ENCODE measurements at places on chromosomes 16 and 17.

GRCh38 chr17:12765548-12765947, 23.8 kb upstream of the ARHGAP44 start:
- DNase-seq = no peak

DNA sequence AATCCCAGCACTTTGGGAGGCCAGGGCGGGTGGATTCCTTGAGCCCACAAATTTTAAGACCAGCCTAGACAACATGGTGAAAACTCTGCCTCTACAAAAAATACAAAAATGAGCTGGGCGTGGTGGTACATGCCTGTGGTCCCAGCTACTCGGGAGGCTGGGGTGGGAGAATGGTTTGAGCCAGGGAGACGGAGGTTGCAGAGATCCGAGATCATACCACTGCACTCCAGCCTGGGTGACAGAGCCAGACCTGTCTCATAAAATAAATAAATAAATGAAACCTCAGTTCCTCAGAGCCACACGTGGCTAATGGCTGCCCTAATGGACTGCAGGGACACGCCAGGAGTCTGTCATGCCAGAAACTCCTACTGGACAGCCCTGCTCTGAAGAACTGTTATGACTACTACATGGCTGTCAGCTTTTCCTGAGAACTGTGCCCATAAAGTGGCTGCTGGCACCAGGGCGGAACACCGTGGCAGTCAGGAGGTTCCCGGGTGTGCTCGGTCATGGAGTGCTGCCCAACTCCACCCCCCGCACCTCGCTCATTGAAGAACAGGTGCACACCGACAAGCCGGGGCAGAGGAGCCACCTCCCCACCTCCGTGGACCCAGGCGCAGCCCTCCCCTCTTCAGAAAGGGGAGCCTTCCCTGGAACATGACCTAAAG, 4.3 kb downstream of the TMEM11 start:
- DNase-seq = no peak

GRCh38 chr17:72578817-72579470, 458.1 kb downstream of the SOX9 start:
- DNase-seq = no peak

GRCh38 chr16:28491230-28491969, 474 bp downstream of the CLN3 start:
- no peak for DNase-seq

DNA sequence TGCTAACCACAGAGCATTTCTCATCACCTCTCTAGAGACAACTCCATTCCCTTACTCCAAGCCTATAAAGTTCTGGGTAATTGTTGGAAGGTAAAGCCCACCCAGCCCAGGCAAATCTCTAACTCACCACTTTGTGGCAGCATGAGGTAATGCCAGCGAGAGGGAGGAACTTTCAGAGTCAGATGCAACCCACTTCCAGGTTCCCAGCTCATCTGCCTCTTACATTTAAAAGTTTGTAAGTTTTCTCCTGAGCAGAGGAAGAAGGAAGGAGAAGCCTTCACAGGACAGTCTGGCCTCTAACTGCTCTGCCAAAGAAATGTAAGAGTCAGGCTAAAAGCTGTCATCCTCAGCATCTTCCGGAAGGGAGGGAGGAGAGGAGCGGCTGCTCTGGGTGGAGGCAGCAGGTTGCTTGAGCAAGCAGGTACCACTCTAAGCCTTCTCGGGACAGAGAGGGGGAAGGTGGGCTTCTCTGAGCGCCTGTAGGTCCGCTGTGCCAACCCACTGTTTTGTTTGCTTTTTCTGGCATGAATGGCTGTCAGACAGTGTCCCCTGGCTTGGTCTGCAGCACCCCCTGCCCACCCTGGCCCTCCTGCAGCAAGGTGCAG, 1.0 kb downstream of the ZNF319 start:
- no peak for DNase-seq

DNA sequence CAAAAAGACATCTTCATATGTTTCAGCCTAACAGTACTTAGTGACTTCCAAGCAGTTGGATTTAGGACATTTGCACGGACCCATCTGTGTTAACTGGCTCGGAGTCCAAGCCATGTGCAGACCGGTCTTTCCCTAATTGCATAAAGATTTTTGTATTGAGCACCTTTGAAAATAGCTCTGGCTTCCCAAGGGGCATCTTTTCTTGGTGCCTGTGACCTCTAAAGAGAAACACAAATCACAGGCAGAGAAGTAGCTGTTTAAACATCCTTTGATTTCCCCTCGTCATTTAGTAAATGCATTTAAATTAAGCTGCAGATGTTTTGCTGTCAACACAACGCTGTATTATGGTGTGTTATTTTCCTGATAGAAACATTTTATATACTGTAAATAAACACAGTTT, 288.2 kb upstream of the SALL1 start:
- no peak for DNase-seq

- DNase-seq = no peak
Measured at GRCh38 chr16:59591480-59591879, 857.4 kb upstream of the GOT2 start.

GRCh38 chr17:66429680-66430079, 127.3 kb downstream of the PRKCA start:
- no peak for DNase-seq

GRCh38 chr17:81551458-81552243, 502 bp downstream of the FAAP100 start:
- no peak for DNase-seq

- DNase-seq = peak; percentile 21
Measured at GRCh38 chr17:36703860-36704266, 102.5 kb downstream of the MRM1 start.

DNA sequence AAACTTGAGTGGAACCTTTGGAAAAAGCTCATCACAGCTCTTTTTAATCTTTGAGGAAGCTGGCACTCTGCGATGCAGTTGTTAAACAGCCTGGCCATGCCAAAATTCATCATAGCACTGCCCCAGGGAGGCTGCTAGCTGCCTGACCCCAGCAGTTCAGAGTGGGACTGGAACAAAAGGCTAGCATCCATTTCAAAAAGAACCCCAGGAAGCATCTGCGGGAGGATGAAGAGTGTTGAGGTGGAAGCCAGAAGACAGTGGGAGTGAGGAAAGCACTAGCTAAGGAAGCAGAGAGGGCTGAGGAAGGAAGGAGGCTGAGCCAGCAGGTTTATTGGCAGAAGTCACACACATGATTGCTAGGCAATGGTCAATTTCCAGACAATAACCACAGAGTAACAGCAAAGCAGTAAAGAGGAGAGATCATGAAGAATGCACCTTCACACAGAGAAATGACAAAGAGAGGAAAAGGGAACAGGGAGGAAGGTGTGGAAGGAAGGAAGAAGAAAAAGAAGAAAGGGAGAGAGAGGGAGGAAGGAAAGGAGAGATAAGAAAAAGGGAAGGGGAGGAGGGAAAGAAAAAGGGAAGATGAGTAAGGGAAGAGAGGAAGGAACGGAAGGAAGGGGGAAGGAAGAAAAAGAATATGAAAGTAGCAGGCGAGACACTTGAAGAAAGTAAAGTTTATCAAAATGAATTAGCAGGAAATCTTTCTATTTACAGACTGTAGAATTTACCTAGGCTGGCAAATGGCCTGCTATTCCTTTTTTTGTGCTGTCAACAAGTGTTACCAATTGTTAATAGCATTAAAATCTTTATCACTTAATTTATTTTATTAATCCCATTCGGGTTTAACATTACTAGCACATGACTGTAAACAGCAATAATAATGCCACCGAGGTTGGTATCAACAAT, 270.0 kb upstream of the PSMD7 start:
- DNase-seq = no peak

DNA sequence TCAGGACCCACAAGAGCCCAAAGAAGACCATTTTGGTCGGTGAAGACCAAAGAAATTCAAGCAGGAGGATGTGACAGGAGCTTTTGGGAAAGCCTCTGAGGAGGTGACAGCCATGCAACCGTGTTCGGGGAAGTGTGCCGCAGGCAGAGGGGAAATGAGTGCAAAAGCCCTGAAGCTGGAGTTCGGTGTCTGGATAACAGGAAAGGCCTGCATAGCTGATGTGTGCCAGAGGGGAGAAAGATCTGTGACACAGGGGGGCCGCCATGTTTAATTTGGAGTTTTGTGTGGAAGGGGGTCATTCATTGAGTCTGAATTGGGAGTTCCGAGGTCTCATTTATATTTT, 870 bp upstream of the ZC3H7A start:
- DNase-seq = no peak

DNA sequence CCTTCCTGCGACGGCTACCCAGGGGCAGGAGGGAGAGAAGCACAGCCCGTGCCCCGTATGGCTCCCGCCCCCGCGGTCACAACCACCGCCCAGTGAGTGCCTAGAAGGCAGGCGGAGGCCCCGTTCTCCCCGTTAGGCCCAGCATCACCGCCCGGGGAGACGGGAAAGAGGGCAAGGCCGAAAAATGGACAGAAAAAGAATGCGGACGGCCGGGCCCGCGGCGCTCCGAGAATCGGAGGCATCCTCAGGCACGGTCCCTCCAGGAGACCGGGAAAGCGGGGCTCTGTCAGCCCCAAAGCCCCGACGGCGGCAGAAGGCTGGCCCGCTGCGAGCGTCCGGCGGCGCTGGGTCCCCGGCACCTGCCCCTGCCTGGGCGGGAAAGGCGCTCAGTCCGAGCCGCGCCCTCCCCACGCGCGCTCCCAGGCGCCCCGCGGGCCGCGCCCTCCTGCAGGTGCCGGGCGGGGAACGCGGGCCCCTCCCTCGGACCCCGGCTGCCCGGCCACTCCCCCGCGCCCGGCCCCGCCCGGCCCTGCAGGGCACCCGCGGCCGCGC, 407 bp downstream of the MCRIP1 start:
- peak; percentile 23 for DNase-seq

- DNase-seq = no peak
Measured at GRCh38 chr17:50684612-50685333, 22.9 kb downstream of the ANKRD40 start.

DNA sequence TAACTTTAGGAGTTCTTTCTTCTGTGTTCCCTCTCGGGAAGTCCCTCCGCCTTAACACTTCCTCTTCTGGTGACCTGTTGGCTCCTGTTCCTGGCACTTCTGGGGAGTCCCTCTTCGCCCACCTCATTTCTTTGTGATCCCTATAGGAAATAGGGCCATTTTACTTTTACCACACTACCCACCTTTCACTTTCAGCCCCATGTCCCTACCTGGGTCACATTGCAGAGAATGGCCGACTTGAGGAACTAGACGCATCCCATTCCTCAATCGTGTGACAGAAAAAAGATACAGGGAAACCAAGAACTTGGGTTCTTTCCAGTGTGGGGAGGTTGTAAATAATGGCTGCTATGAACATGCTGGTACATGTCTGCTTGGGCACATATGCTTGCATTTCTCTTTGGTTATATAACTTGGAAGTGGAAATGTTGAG, 6.6 kb downstream of the IL21R start:
- no peak for DNase-seq

GRCh38 chr16:8569650-8570346, 20.5 kb downstream of the TMEM114 start:
- DNase-seq = no peak

DNA sequence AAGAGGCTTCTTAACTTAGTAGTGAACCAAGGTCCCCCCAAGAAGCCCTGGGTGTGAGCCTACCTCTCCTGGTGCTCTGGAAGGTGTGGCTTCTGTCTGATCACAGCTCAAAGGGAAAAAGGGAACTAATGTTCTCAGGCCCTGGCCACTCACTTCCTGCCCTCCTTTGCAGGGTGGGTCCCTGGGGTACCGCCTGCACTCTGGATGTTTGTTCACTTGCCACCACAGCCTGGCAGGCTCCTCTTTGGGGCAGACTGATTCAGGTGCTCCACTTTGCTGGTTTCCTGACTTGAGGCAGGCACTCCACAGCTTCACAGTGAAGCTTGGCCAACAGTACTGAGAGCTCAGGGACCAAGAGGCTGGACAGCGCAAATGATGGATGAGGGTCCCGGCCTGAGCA, 5.9 kb upstream of the MYO15A start:
- DNase-seq = no peak

DNA sequence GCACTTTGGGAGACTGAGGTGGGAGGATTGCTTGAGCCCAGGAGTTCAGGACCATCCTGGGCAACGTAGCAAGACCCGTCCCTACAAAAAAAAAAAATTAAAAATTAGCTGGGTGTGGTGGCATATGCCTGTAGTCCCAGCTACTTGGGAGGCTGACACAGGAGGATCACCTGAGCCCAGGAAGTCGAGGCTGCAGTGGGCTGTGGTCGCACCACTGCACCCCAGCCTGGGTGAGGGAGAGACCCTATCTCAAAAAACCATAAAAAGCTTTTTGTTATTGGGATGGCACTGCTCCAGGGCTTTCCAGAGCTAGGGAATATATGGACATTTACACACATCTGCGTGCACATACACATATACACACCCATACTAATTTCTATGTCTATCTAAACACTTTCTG, 8.1 kb upstream of the ARMC5 start:
- DNase-seq = no peak

GRCh38 chr16:30472328-30472942, at the start of gene ITGAL:
ITGAL (plus strand) TSS chr16:30472742; CDS start chr16:30472838, 96 bp downstream.
- peak; percentile 88 for DNase-seq

GRCh38 chr17:78013683-78014467, 55.4 kb downstream of the TNRC6C start:
- no peak for DNase-seq

DNA sequence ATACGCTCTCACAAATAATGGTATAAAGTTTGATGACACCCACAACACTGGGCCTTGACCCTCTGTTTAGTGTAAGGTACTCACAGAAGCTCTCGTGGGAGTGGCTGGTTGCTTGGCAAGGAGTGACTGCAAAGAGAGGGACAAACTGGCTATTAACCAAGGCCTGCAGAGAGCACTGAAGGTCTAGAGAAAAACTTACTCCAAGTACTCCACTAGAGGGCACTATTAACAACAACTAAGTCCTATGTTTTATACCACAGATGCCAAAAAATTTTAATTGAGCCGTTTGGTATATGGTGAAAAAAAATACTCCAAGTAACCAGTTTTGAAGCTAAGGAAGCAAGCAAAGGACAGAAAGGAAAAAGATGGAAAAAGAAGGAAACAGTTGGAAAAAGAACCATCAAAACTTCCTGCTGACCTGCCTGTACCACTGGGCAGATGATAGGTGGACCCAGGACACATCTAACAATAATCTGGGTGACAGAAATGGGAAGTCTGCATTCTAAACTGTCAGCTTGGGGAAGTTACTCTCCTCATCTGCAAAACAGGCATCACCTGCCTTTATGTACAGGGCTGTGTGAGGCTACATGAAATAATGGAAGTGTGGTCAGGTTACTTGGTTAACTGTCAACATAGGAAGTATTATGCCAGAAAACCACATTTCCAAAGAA, 23.2 kb downstream of the DYNC1LI2 start:
- DNase-seq = no peak

DNA sequence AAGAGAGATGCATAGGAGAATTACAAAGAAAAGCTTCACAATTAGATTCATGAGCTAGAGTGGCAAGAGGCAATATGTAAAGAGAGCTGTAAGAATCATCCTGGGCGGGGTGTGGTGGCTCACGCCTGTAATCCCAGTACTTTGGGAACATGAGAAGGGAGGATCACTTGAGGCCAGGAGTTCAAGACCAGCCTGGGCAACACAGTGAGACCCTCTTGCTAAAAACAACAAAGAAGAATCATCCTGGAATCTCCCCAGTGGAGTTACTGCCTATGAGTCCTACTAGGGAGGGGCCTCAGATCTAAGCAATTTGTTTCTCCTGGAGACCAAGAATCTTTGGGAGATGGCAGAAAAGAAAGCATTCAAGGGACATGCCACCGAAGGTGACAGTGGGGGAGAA, 119.1 kb downstream of the HIC1 start:
- no peak for DNase-seq

- DNase-seq = no peak
Measured at GRCh38 chr16:87652799-87653198, 50.5 kb downstream of the JPH3 start.

GRCh38 chr16:69396187-69397061, 10.6 kb upstream of the TERF2 start:
- DNase-seq = peak; percentile 67
